A549 treated with RU486 at 1 μM for 4 hours (cell line): ENCODE measurements at places on chromosomes 12 and 14. TPM values are rescaled to one million over a fixed set of nuclear protein-coding genes. Genes with fewer than 3 reads are reported as not detected.

The CCDC196 gene
- not detected in 5 replicates for total RNA-seq

The PLCZ1 gene
- not detected in 5 replicates for total RNA-seq

The SLCO1B1 gene
- 0.22 to 0.70 TPM (median 0.42 TPM) in 5 replicates for total RNA-seq

The CCDC177 gene
- not detected in 5 replicates for total RNA-seq

The COCH gene
- 21.2 to 27.3 TPM (median 26.0 TPM) in 5 replicates for total RNA-seq
